ENCODE measurements at places on chromosomes 16 and 17. TPM values are rescaled to one million over a fixed set of nuclear protein-coding genes. Genes with fewer than 3 reads are reported as not detected.
A peak's percentile ranks its signal among the peaks of the same experiment; 100 is the strongest.

DNA sequence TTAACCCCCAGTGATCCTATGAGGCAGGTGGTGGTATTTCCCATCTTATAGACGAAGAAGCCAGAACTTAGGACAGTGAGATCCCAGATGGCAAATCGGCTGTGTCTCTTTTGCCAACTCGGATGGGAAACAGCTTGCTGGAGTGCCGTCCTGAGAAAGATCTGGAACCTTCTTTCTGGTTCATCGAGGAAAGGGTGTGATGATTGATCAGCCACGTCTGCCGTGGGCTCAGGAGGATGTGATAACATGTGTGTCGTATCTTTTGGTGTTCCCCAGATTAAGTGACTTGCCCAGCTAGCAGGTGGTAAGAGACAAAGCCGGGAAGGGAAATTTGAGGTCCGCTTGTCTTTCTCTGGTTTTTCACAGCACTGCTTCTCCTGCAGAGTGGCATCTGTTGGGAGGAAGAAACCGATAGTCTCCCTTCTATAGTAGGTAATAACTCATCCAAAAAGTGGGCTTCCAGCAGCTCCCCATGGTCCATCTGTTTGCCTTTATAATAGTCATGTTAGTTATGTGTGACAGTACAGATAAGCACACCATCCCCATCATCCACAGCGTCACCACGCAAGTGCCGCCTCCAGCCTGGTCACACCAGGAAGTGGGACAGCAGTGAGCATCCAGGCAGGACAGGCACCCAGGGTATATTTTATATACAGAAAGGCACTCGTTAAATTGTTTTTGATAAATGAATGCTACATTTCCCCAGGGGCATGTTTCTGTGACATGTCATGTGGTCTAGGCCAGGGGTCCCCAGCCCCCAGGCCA is 175.5 kb downstream of the KATNIP start:
- no peaks in the 10 kb centered on the region for H3K36me3 ChIP-seq
- no peak for DNase-seq
- no peaks in the 10 kb centered on the region for H3K27me3 ChIP-seq

DNA sequence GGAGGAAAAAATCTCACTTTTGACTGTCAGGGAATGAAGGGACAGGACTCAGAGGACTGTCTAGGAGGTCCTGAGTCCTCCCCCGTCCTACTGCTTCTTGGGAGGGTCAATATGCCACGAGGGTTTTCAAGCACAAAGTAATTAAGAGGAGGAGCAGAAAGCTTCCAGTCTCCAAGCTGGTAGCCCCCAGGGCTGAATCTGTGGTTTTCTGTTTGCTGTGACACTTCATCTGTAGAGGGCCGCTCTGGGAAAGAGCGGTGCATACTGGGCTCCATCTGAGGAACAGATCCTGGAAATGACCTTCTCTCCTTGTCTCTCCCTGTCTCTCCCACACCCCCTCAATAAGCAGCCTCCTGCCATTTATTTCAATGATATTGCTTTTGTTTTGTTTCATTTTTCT is 180.1 kb upstream of the SDK2 start:
- DNase-seq = no peak
- H3K4me1 ChIP-seq = peaks cover 9% of the 10 kb centered on the region
- H3K27ac ChIP-seq = no peak overlapping the region
- H3K27me3 ChIP-seq = peaks cover 18% of the 10 kb centered on the region
- H3K4me3 ChIP-seq = no peak overlapping the region

GRCh38 chr17:78789663-78790181 is 7.6 kb upstream of the CYTH1 start:
- H3K27me3 ChIP-seq = no peaks in the 10 kb centered on the region
- peak; percentile 67 for DNase-seq
- H3K4me3 ChIP-seq = no peak overlapping the region
- peaks cover 53% of the 10 kb centered on the region for H3K4me1 ChIP-seq

- H3K27me3 ChIP-seq = peaks cover 3% of the 10 kb centered on the region
- DNase-seq = no peak
- H3K36me3 ChIP-seq = no peaks in the 10 kb centered on the region
- no peak overlapping the region for H3K27ac ChIP-seq
- peaks cover 15% of the 10 kb centered on the region for H3K4me1 ChIP-seq
- no peak overlapping the region for H3K4me3 ChIP-seq
Measured at GRCh38 chr16:49489686-49490320, 116.2 kb downstream of the C16orf78 start.

- DNase-seq = no peak
- no peaks in the 10 kb centered on the region for H3K36me3 ChIP-seq
- no peak overlapping the region for H3K27ac ChIP-seq
- H3K4me1 ChIP-seq = no peaks in the 10 kb centered on the region
Measured at GRCh38 chr17:51672065-51672464, 411.7 kb downstream of the UTP18 start.

GRCh38 chr17:33779234-33779591 is 475.9 kb upstream of the CCL2 start:
- no peak overlapping the region for H3K27ac ChIP-seq
- H3K27me3 ChIP-seq = peaks cover 17% of the 10 kb centered on the region
- no peaks in the 10 kb centered on the region for H3K36me3 ChIP-seq

GRCh38 chr16:77652399-77652798 is 69.9 kb upstream of the NUDT7 start:
- H3K4me1 ChIP-seq = no peaks in the 10 kb centered on the region
- H3K27me3 ChIP-seq = peaks cover 15% of the 10 kb centered on the region
- H3K36me3 ChIP-seq = no peaks in the 10 kb centered on the region
- DNase-seq = no peak
- no peak overlapping the region for H3K27ac ChIP-seq

DNA sequence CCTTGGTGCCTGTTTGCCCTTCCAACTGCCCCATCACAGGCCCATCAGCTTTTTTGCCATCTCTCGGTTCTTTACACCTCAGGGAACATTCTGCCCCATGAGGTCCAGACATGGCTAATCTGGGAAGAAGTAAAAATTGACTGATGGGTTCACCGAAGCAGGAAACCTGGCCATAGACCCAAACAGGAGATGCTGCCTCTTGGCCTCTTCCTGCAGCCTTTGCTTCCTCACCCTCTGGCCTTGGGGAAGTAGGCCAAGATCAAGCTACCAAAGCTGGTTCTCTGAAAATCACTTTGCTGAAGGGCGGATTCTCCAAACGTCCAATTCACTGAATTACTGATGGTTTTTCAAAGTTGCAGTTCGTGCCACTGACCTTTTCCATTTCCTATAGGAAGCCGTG is 56.1 kb downstream of the ARSG start:
- H3K36me3 ChIP-seq = no peaks in the 10 kb centered on the region
- no peak overlapping the region for H3K4me3 ChIP-seq
- no peaks in the 10 kb centered on the region for H3K4me1 ChIP-seq
- H3K27me3 ChIP-seq = no peaks in the 10 kb centered on the region
- no peak overlapping the region for H3K27ac ChIP-seq
- no peak for DNase-seq

DNA sequence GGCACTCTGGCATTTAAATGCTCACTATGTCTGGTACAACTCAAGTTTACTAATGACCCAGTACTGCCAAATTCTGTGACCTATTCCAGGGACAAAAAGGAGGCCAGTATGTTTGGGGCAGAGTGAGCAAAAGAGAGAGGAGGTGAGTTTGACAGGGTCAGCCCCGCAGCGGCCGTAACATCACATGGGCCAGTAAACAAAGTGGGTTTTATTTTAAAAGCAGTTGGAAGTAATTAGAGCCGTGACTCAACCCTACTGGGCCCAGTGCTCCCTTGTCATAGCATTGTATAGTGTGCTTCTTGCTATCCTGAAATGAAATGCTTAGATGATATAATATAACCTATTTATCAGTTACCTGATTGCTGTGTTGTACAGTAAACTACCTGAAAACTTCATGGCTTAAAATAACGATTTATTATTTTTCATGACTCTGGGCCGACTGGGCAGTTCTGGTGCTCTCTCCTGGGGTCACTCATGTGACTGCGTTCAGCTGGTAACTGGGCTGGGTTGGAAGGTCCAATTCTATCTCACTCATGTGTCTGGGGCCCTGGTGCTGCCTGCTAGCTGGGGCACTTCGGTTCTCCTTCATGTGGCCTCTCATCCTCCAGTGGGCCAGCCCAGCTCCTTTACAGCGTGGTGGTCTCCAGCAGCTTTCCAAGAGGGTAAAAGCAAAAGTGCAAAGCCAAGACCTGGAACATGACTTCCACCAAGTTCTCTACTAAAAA is 27.4 kb downstream of the IQCK start:
- H3K4me3 ChIP-seq = no peak overlapping the region
- DNase-seq = no peak
- no peaks in the 10 kb centered on the region for H3K36me3 ChIP-seq
- H3K27ac ChIP-seq = peak overlapping the region; percentile 41

GRCh38 chr16:27639561-27640276 is 89.8 kb downstream of the KATNIP start:
- H3K27ac ChIP-seq = no peak overlapping the region
- no peak overlapping the region for H3K4me3 ChIP-seq
- DNase-seq = peak; percentile 16
- no peaks in the 10 kb centered on the region for H3K4me1 ChIP-seq
- H3K36me3 ChIP-seq = peaks cover 19% of the 10 kb centered on the region
- H3K27me3 ChIP-seq = no peaks in the 10 kb centered on the region

- DNase-seq = no peak
- no peak overlapping the region for H3K27ac ChIP-seq
- no peaks in the 10 kb centered on the region for H3K27me3 ChIP-seq
- H3K4me1 ChIP-seq = peaks cover 5% of the 10 kb centered on the region
- H3K4me3 ChIP-seq = no peak overlapping the region
Measured at GRCh38 chr17:57968456-57968855, 13.2 kb upstream of the CUEDC1 start.

GRCh38 chr17:32927201-32927723 is 691 bp upstream of the TMEM98 start:
- peaks cover 5% of the 10 kb centered on the region for H3K4me1 ChIP-seq
- no peaks in the 10 kb centered on the region for H3K36me3 ChIP-seq

DNA sequence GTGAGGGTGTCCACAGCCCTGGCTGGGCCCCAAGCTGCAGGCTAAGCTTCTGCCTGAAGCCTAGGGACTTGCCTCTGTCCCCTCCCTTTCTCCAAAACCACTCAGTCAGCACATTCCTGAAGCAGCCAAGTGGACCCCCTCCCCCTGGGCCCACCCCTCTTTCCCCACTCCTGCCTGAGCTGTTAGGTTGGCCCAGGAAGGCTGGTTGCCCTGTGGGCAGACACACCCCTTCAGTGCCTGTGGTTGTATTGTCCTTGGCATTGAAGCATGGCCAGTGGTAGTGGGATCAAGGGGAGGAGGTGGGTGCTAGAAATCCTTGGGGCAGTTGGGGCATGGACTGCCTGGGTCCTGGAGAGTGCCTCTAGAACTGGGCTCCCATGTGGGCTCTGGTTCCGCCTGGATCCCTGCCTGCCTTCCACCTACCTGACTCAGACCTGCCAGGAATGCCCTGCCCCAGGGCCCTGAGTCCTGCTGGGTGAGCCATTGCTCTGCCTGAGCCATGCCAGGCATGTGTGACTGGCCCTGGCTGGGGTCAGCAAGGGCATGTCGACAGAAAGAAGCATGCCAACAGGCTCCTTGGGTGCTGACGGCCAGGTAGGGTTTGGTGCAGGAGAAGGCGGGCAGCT is 2.1 kb downstream of the TRAF4 start:
- no peak for DNase-seq
- H3K4me3 ChIP-seq = no peak overlapping the region
- no peak overlapping the region for H3K27ac ChIP-seq
- H3K36me3 ChIP-seq = peaks cover 13% of the 10 kb centered on the region
- peaks cover 61% of the 10 kb centered on the region for H3K4me1 ChIP-seq
- H3K27me3 ChIP-seq = no peaks in the 10 kb centered on the region

DNA sequence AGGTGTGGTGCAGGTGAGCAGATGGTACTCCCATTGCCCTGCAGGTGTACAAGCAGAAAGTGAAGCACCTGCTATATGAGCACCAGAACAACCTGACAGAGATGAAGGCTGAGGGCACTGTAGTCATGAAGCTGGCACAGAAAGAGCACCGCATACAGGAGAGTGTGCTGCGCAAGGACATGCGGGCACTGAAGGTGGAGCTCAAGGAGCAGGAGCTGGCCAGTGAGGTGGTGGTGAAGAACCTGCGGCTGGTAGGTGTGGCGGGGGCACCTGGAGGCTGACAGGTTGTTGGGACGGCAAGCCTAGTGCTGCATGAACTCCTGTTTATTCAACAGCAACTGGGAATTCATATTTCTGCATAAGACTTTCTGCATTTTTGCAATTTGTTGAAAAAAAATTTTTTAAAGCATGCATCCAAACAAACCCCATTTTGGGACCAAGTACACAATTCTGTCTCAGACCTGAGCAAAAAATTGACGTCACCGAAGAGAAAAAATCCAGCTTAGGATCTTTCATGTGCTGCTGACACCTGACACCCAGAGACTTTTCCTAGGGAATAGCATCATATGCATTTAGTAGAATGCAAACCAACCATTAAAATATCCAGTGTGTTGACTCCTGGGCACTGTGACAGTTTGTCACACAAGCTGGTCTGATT is 13.5 kb upstream of the DBNDD1 start:
- H3K27ac ChIP-seq = no peak overlapping the region
- H3K27me3 ChIP-seq = no peaks in the 10 kb centered on the region
- H3K4me1 ChIP-seq = no peaks in the 10 kb centered on the region
- no peak overlapping the region for H3K4me3 ChIP-seq
- peaks cover 51% of the 10 kb centered on the region for H3K36me3 ChIP-seq

GRCh38 chr17:75008373-75008772 is 4.1 kb upstream of the MRPL58 start:
- H3K27me3 ChIP-seq = no peaks in the 10 kb centered on the region
- H3K4me1 ChIP-seq = peaks cover 25% of the 10 kb centered on the region
- H3K4me3 ChIP-seq = no peak overlapping the region
- H3K27ac ChIP-seq = no peak overlapping the region

DNA sequence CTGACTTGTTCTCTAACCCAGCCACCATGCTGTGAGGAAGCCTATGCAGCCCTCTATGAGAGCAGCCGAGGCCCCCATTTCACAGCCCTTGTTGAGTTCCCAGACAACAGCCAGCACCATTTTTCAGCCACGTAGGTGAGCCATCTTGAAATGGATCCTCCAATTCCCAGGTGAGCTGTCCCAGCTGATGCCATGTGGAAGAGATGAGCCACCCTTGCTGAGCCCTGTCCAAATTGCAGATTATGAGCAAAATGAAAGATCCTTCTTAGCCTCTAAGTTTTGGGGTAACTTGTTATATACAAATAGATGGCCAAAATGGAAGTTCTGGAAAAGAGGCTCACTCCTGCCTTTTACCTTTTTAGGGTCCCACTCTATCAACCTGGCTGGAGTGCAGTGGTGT is 25.7 kb upstream of the TIMP2 start:
- no peaks in the 10 kb centered on the region for H3K27me3 ChIP-seq
- H3K4me3 ChIP-seq = no peak overlapping the region
- DNase-seq = no peak
- H3K4me1 ChIP-seq = peaks cover 28% of the 10 kb centered on the region
- H3K36me3 ChIP-seq = no peaks in the 10 kb centered on the region

LPCAT2 gene
- total RNA-seq = 5.0 TPM

UTS2R gene
- total RNA-seq = 0.46 TPM

HS3ST2 gene
- 0.20 TPM for total RNA-seq

FBXL16 gene
- total RNA-seq = not detected

MAP2K6 gene
- total RNA-seq = 3.4 TPM

JPH3 gene
- not detected for total RNA-seq

KRT15 gene
- not detected for total RNA-seq

Measured in heart right ventricle (tissue), 16 donors.